ENCODE measurements at places on chromosomes 6 and 20.
A peak's percentile ranks its signal among the peaks of the same experiment; 100 is the strongest.

DNA sequence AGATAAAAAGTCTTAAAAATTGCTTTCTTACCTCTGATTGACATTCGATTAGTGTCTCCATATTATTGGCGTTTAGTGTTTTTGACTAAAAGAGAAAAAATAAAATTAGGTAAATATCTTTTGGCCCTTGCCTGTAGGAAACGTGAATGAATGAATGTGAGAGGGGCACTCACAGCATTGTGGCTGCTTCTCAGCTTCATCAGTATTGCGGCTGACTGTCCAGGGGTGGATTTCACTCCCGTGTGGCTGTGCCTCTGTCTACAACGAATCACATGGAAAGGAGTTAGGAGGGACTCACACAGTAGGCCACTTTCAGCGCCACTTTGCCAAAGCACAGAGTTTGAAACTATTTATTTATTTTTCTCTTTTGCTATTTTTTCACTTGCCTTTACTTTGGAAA, 844 bp downstream of the TAGAP start:
- DNase-seq = no peak

GRCh38 chr6:27128311-27129094, 119.0 kb upstream of the PRSS16 start:
- DNase-seq = no peak

DNA sequence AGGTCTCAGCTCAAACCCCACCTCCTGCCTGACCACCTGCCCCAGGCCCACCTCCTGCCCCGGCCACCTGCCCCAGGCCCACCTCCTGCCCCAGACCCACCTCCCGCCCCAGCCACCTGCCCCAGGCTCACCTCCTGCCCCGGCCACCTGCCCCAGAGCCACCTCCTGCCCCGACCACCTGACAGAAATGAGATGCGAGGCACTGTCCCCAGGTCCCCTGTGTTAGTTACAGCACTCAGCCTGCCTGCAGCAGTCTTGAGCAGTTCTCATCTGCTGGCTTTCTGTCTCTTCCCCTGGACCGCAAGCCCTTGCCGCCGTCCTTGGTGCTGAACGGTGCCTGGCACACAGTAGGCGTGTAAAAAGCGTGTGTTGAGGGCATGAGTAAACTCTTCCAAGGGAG, 79.5 kb downstream of the CDH4 start:
- DNase-seq = no peak

- peak; percentile 24 for DNase-seq
Measured at GRCh38 chr6:108883172-108883571, 35.0 kb downstream of the ARMC2 start.

GRCh38 chr6:85810558-85810957, 167.9 kb upstream of the SYNCRIP start:
- no peak for DNase-seq

GRCh38 chr6:34572585-34572984, 16.5 kb upstream of the SPDEF start:
- DNase-seq = no peak

GRCh38 chr20:13717631-13718044, 67.1 kb downstream of the ESF1 start:
- peak; percentile 66 for DNase-seq

- no peak for DNase-seq
Measured at GRCh38 chr6:167565884-167566599, 241.2 kb downstream of the TTLL2 start.

GRCh38 chr6:111551521-111552231, 54.0 kb downstream of the TRAF3IP2 start:
- no peak for DNase-seq

DNA sequence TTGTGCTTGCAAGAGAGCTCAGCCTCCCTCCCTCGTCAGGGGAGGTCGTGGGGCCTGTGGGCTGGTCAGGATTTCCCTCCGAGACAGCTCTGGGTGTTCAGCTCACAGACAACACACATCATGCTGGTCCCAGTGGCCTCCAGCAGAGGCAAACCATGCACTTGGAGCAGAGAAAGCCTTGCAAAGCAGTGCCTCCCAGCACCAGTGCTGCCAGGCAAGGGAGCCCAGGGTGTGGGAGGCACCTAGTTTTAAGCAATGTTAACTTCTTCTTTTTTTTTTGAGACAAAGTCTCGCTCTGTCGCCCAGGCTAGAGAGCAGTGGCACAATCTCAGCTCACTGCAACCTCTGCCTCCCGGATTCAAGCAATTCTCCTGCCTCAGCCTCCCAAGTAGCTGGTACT, 34.0 kb upstream of the INSM1 start:
- DNase-seq = no peak

GRCh38 chr6:163182696-163183095, 231.8 kb upstream of the QKI start:
- DNase-seq = no peak

DNA sequence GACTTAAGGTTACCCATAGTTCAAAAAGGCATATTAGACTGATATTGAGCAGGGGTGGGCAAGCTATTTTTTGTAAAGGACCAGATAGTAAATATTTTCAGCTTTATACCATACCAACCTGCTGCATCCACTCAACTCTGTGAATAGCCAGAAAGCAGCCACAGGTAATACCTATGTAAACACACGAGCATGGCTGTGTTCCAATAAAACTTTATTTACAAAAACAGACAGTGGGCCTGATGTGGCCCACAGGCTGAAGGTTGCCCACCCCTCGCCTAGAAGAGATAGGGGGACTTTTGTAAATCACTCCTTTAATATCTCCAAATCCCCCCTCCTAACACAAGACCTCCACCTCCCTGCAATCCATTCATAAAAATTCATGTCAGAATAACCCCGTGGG, 64.4 kb downstream of the PSMG4 start:
- DNase-seq = no peak

GRCh38 chr20:57288651-57289277, 22.3 kb upstream of the BMP7 start:
- DNase-seq = no peak

- no peak for DNase-seq
Measured at GRCh38 chr6:14070457-14070856, 47.1 kb upstream of the CD83 start.

DNA sequence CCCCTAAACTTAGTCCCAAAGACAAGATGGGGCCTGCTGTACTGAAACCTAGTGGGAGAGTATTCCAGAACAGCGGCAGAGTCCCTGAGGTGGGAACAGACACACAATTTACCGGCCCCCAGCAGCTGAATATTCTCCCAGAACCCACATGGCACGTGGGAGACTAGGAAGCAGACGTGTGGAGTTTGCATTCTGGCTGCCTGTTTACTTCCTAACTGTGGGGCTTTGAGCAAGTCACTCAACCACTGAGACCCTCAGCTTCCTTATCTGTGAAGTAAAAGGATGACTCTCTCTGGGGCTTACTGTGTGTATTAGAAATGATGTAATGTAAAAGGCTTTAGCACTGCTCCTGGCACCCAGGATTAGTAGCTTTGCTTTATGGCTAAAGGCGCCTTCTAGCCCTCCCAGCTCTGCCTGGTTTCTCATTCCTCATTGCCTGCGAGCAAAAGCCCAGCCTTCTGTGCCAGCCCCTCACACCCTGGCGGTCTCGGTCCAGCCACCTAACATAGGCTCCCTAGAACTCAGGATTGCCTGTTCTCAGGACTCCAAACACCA, 353.1 kb downstream of the CDC5L start:
- DNase-seq = no peak

DNA sequence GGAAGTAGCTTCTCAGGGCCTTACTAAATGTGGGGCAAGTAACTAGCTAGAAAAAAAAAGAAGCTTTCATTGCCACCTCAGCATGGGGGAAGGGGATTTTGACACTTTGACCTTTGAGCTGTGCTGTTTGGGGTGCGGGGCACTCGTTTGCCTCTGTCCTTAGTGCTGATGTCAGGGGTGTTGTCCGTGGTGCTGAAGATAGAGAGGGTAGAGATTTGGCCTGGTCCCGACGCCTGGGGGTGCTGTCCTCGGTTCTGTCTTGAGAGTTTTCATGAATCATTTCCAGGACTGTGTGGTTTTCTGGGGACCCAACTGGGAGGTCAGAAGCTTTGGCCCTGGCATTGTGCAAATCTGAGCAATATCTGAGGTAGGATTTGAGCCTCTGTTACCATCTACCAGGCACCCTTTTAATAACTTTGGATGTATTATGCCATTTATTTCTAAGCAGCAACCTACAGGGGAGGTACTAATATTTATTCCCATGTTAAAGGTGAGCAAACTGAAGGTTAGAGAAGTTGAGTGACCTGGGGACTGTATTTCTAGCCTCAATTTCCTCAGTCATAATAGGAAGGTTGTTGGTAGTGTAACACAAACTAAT, 78.0 kb downstream of the DLGAP4 start:
- peak; percentile 43 for DNase-seq

- no peak for DNase-seq
Measured at GRCh38 chr6:79431537-79431933, 105.7 kb downstream of the LCA5 start.

GRCh38 chr20:31987744-31988143, 19.8 kb downstream of the XKR7 start:
- DNase-seq = no peak

DNA sequence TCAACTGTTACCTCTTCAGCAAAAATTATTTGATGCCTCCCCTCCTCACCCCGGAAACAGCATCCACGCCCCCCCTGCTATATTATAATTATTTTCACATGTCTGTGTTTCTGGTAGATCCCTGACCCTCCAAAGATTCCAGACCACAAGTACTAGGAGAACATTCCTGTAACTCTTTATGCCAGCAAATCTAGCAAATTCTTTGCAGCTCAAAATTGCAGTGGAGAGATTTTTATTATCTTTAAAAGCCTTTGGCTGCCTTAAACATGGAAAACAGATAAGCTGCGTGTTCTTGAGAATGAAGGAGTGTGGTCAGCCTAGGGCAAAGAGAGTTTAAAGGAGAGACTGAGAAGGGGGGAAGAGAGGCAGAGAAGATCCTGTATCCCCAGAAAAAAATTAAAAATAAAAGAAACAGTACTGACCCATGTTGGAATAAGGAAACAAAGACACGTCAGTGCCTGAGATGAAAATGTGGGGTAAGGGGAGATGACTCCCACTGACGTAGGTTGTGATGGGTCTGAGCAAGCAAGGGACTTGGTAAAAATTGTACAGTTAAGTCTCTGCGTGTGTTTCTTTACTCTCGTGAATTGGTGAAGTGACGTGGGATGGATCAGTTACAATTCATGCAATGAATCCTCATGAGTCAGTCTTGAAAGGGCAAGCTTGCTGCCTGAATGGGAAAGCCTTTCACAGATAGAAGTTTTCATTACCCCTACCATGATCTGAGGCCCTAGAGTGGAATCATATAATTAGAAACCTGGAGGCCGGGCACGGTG, 8.3 kb downstream of the ID4 start:
- DNase-seq = no peak

DNA sequence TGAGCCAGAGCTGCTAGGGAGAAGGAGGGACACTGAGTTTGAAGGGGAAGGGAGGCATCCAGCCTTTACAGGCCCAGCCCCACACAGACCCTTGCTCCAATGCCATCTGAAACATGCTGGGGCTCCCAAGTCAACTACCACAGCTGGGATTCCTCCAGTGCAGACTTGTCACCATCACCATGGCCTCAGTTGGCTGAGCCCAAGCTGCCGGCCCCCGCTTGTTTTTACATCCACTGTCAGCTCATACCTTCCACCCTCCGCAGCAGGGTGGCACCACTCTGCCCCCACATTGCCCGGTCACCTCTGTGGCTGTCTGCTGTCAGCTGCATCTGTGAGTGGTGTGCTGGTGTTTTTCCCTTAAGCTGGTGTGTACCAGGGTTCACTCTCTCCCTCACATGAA, 26.1 kb downstream of the GFOD1 start:
- no peak for DNase-seq

Data from GM13977 (cell line).